ENCODE measurements at places on chromosomes 7 and 10.

- DNase-seq, result no peak
Observed at GRCh38 chr10:480928-481552, 208.4 kb downstream of the DIP2C start.

DNA sequence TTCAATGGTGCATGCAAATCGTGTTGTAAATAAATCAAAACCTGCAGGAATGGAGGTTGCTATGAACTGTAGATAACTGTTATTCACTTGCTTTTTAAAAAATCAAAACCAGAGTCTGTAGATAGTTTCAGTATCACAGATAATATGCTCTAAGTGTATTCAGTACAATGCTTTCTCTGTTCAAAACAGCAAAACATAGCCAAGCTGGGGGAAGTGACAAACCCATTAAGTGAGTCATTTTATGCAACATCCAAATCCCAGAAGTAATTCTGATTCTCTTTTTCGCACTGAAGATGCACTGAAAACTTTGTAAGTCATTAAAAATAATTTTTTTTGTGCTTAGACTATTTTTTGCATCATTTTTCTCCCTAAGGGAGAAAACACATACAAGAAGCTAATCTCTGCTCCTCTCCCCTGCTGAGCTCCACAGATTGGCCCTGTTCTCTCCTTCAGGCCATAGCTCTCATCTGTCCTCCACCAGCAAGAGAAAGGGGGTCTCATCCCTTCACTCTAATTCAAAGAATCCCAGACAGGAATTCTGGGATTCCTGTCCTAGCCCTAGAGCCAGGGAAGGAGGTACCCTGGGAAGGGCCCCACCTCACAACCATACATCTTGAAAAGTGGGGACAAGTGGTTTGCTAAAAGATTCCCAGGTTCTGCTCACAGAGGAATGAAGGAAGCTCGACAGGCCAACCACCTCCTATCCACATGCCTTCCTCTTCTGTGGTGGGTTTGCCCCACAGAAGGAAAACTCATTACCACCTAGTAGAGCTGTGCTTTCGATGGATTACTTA lies 4.9 kb downstream of the PRTFDC1 start:
- DNase-seq, result no peak

DNA sequence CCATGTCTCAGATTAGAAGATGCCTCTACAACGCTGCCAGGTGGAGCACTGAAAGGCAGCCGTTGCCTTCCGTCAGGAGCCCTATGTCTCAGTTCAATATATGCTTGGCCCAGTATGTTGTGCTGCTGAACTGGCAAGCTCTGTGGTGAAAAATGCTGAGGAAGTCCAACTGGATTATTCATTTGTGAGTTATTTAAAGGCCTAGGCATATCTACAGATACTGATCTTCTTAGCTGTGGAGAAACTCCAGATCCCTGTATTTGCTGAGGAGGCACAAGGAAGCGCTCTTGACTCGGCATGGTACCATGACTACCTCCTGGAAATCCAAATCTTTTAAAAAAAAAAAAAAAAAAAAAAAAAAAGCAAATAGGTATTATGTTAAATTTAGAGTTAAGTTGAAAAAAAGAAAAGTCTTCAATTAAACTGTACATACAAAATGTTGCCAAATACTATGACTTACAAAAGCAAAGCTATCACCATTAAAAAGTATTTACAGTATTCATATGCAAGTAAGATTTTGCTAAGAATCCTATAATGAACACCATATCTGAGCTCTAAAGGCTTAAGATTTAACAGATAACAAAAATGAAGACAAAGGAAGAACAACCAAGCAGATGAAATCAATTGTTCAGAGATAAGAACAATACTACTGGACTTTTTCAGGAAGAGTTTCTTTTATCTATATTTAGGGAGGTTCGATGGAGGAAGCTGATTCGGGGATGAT lies 152.4 kb downstream of the GALNT11 start:
- DNase-seq, result no peak

DNA sequence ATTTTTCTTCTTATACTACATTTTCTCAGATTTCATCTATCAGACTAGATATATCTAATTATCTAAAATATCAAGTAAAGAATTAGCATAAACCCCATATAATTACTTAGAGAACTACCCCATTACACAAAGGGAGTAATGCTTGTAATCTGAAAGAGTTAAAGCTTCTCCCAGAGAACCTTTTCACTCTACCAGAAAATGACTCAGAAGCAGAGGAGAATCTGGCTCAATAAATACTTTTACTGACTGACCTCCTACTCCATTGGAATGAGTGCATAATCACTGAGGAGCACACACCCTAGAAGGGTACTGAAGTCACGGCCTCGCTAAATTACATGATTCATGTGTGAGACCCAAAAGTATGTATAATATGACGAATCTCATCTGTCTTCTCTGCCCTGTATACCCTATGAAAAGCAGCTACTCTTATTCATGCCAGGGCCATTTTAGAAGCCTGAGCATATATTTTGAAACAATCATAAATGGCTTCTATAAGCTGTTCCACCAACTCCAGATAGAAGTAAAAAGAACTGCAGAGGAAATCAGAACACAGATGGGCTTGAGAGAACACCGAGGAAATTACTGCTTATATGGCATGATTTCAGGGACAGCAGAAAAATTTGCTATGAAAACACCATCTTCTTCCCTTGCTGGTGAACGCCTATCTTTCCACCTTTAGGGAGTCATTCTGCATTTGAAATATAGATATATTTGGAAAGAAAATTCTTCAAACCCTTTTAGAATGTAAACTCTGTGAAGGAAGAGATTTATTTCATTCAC lies 32.7 kb downstream of the DNMBP start:
- no peak for DNase-seq

GRCh38 chr10:95221124-95221523 lies 27.1 kb downstream of the ACSM6 start:
- no peak for DNase-seq

- no peak for DNase-seq
Observed at GRCh38 chr7:116340201-116340847, 130.0 kb downstream of the TES start.

DNA sequence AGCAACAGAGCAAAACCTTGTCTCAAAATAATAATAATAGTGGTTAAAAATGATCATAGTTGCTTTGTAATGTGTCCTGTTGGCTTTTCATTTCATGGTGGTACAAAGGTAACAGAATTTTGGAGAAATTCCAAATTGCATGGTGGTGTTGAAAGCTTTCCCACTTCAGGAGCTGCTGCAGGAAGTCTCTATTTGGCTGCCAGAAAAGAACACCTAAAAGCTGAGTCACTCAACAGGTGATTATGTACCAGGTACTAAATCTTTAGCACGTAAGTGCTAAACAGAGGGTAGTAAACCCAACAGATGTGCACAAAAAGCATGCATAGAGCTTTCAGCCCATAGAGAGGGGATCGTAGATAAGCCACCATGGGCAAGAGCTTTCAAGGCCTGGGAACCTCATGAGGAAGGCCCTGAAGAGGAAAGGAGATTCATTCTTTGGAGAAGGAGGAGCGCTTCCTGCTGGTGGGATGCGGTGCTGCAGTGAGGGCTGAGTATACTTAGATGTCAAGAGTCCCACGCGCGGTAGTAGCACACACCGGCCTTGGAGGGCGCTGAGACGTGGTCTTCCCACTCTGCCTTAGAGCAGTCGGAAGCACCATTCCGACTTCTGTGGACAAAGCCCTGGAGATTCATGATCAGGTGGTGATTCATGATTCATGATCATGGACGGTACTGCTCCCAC lies 118.7 kb downstream of the RALA start:
- peak; percentile 17 for DNase-seq

- no peak for DNase-seq
Observed at GRCh38 chr7:978049-978346, 2.6 kb upstream of the COX19 start.

DNA sequence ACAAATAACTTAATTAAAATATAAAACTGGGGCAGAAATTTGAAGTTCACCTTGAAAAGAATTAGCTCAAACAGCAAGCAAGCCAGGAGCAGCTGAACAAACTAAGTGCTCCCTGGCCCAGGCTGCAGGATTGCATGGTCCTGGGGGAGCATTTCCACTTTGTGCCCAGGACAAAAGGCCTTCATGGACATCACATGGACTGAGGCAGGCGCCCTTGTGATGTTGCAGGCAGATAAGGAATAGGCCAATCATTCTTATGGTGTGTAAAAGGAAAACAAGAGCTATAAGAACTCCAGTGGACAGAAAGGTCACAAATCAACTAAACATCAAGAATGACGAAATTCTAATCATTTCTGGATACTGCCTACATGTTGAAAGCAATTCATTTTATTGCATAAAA lies 17.5 kb upstream of the TECTB start:
- no peak for DNase-seq

- DNase-seq, result no peak
Observed at GRCh38 chr10:126851414-126852108, 53.7 kb upstream of the DOCK1 start.

DNA sequence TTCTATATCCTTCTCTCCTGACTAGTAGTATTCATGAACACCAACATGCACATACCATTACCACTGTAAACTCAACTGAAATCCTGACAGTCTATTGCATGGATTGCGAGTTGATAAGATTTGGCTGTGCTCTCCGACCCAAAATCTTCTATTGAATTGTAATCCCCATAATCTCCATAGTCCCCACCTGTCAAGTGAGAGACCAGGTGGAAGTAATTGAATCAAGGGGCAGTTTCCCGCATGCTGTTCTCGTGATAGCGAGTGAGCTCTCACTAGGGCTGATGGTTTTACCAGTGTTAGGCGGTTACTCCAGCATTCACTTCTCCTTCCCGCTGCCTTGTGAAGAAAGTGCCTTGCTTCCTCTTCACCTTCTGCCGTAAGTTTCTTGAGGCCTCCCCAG lies 261.8 kb downstream of the PHF14 start:
- DNase-seq, result no peak

- no peak for DNase-seq
Observed at GRCh38 chr10:97795886-97796285, 24.1 kb upstream of the SFRP5 start.

Measured in RPMI8226 (cell line).